Activated effector memory CD4-positive, alpha-beta T cell treated with anti-CD3 and anti-CD28 coated beads, Interleukin-2, amount 50 U/mL, for 16 hours (primary cell): ENCODE measurements at places on chromosomes 12 and 14.

GRCh38 chr12:115623764-115624334, 653.6 kb downstream of the MED13L start:
- no peak for DNase-seq

GRCh38 chr14:30573966-30574365, 15.0 kb downstream of the G2E3 start:
- DNase-seq, result no peak

- no peak for DNase-seq
Observed at GRCh38 chr12:88940854-88941253, 360.6 kb upstream of the KITLG start.

- DNase-seq, result no peak
Observed at GRCh38 chr12:85874031-85874461, at the start of gene NTS. TSS of gene NTS (plus strand) at chr12:85874295. CDS start at chr12:85874404, 109 bp downstream.

GRCh38 chr12:1848745-1849144, 28.4 kb downstream of the LRTM2 start:
- DNase-seq, result peak; percentile 33
